ENCODE measurements at places on chromosomes 7 and 10.

DNA sequence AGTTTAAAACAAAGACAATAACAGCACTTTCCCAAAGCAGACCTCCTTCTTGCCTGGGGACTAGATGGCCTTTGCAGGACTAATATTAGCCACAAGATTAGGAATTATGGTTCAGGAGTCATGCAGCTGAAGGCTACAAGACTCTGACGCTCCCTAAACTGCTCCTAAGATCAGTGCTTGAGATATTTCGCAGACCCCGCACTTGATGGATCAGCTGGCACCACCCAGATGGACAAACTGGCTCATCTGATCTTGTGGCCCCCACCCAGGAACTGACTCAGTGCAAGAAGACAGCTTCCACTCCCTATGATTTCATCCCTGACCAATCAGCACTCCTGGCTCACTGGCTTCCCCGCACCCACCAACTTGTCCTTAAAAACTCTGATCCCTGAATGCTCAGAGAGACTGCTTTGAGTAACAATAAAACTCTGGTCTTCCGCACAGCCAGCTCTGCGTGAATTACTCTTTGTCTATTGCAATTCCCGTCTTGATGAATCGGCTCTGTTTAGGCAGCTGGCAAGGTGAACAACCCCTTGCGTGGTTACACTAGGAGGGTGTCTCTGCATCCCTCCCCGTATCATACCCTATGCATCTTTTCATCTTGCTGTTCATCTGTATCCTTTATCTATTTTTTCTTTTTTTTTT is 26.9 kb upstream of the NRBF2 start:
- H3K27ac ChIP-seq = peak overlapping the region; percentile 75
- peak; percentile 59 for DNase-seq
- peaks cover 2% of the 10 kb centered on the region for H3K4me1 ChIP-seq
- no peak overlapping the region for H3K4me3 ChIP-seq

- H3K27me3 ChIP-seq = no peaks in the 10 kb centered on the region
- peak; percentile 87 for DNase-seq
- H3K4me1 ChIP-seq = peaks cover 4% of the 10 kb centered on the region
- H3K27ac ChIP-seq = no peak overlapping the region
- H3K36me3 ChIP-seq = no peaks in the 10 kb centered on the region
Measured at GRCh38 chr10:19929506-19930140, 113.4 kb downstream of the PLXDC2 start.

- DNase-seq = no peak
- H3K4me3 ChIP-seq = no peak overlapping the region
- no peaks in the 10 kb centered on the region for H3K36me3 ChIP-seq
Measured at GRCh38 chr10:517241-517830, 172.1 kb downstream of the DIP2C start.

DNA sequence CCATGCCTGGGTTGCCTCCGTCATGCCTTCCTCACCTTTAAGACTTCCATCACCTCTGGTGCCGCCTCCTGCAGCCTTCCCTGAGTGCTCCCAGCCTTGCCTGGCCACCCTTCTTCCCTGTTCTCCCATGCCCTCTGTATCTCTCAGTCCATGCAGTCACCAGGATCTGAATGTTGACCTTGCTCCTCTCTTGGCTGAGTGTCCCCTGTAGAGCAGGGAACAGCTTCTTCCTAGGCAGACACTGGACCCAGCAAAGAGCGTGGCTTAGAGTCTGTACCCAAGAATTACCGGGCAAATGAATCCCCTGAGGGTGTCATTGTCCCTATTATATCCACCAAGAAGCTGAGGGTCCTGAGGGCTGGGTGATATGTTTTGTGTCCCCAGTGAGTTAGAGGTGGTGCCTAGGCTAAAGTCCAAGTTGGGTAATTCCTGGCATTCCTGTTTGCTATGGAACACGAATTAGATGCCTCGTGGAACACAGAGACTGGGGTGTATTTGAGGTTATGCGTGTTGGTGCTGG is 505.6 kb downstream of the RPS24 start:
- no peaks in the 10 kb centered on the region for H3K27me3 ChIP-seq
- peaks cover 20% of the 10 kb centered on the region for H3K4me1 ChIP-seq
- H3K4me3 ChIP-seq = no peak overlapping the region
- no peak overlapping the region for H3K27ac ChIP-seq

- no peaks in the 10 kb centered on the region for H3K36me3 ChIP-seq
- peaks cover 5% of the 10 kb centered on the region for H3K4me1 ChIP-seq
- no peaks in the 10 kb centered on the region for H3K27me3 ChIP-seq
Measured at GRCh38 chr7:122883049-122883680, 3.1 kb downstream of the CADPS2 start.

DNA sequence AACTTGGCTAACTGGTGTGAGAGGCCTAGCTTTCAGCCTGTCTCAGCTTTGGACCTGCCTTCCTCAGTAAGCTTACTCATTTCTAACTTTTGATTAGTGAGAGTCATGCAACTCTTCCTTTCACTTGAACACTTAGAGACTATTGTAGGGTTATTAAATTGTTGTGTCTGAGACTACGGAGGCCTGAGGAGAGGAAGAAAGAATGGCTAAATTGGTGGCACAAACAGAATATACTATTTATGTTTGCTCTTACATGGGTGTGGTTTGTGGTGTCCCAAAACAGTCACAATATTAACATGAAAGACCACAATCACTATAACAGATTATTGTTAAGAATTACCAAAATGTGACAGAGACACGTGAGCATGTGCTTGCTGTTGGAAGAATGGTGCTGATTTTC is 82.1 kb downstream of the TRIM24 start:
- DNase-seq = no peak
- no peak overlapping the region for H3K4me3 ChIP-seq
- no peaks in the 10 kb centered on the region for H3K27me3 ChIP-seq
- H3K4me1 ChIP-seq = peaks cover 3% of the 10 kb centered on the region

GRCh38 chr10:24415455-24416125 is 206.7 kb downstream of the KIAA1217 start:
- H3K36me3 ChIP-seq = no peaks in the 10 kb centered on the region
- H3K27ac ChIP-seq = no peak overlapping the region
- H3K27me3 ChIP-seq = no peaks in the 10 kb centered on the region
- no peaks in the 10 kb centered on the region for H3K4me1 ChIP-seq
- no peak overlapping the region for H3K4me3 ChIP-seq

GRCh38 chr10:111246814-111247452 is 170.1 kb downstream of the ADRA2A start:
- H3K27ac ChIP-seq = no peak overlapping the region
- DNase-seq = no peak
- no peaks in the 10 kb centered on the region for H3K4me1 ChIP-seq
- no peaks in the 10 kb centered on the region for H3K36me3 ChIP-seq
- H3K27me3 ChIP-seq = no peaks in the 10 kb centered on the region

- no peaks in the 10 kb centered on the region for H3K36me3 ChIP-seq
- no peak for DNase-seq
- no peaks in the 10 kb centered on the region for H3K27me3 ChIP-seq
Measured at GRCh38 chr7:23226844-23227450, 19.6 kb upstream of the GPNMB start.

DNA sequence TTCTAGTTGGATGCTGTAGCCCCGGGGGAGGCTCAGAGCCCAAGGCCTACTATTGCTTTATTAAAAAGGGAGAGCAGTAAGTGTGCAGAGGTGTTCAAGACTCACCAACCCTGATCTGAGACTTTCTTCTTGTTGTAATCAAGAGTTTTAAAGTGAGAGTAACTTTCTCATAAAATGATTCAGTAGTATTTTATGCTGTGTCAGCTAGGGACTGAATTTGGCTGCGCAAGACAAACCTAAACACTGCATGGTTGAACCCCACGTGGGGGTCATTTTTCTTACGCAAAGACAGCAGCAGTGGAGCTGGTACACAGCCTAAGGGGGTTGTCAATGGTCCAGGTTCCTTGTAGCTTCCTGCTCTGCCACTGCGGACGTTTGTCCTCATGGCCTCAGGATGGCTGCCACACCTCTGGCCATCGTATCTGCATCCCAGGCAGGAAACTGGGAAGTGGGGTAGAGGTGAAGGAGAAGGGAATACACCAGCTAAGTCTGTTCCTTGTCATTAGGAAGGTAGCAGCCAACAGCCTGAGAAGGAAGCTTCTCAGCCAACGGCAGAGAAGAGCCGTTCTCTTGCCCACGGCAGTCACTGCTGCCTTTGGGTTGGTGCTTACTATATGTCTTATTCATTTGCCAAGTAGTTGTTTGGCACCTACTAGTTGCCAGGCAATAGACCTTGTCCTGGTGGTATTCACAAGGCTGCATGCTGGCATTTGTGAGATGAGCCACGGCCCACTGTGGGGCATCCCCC is 44.7 kb downstream of the ELFN1 start:
- no peak overlapping the region for H3K4me3 ChIP-seq
- H3K36me3 ChIP-seq = no peaks in the 10 kb centered on the region
- H3K27me3 ChIP-seq = no peaks in the 10 kb centered on the region
- no peaks in the 10 kb centered on the region for H3K4me1 ChIP-seq

DNA sequence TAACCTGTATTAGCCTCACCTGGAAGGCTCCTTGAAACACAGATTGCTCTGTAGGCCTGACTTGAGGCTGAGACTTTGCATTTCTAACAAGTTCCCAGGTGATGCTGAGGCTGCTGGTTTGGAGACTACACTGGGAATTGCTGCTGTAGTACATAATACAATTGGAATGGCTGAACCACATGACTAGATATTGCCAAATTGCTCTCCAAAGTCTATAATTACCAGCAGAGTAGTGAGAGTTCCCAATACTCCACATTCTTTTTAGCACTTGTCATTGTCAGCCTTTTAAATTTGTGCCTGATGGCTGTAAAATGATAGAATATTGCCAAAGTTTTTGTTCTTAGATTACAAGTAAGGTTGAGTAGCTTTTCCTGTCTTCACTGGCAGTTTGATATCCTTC is 39.9 kb downstream of the PLEKHA8 start:
- H3K27me3 ChIP-seq = no peaks in the 10 kb centered on the region
- DNase-seq = peak; percentile 69
- H3K36me3 ChIP-seq = peaks cover 1% of the 10 kb centered on the region

DNA sequence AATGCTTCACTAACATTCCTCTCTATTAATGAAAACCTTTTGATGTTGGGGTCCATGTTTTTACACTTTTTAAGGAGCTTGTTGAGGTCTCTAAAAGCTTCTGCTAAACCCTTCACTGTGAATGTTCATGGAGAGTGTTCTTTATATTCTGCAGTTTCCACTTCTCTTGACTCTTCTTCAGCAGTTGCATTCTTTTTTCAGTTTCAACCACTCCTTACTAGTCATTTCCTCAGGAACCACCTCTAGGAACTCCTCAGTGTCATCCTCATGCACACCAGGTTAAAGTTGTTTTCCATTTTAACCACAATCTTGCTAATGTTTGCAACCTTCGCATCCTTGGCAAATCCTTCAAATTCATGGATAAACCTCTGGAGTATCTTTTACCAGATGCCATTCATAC is 821.6 kb downstream of the ANKRD7 start:
- DNase-seq = no peak
- no peaks in the 10 kb centered on the region for H3K4me1 ChIP-seq
- no peaks in the 10 kb centered on the region for H3K36me3 ChIP-seq
- no peak overlapping the region for H3K4me3 ChIP-seq
- no peaks in the 10 kb centered on the region for H3K27me3 ChIP-seq

DNA sequence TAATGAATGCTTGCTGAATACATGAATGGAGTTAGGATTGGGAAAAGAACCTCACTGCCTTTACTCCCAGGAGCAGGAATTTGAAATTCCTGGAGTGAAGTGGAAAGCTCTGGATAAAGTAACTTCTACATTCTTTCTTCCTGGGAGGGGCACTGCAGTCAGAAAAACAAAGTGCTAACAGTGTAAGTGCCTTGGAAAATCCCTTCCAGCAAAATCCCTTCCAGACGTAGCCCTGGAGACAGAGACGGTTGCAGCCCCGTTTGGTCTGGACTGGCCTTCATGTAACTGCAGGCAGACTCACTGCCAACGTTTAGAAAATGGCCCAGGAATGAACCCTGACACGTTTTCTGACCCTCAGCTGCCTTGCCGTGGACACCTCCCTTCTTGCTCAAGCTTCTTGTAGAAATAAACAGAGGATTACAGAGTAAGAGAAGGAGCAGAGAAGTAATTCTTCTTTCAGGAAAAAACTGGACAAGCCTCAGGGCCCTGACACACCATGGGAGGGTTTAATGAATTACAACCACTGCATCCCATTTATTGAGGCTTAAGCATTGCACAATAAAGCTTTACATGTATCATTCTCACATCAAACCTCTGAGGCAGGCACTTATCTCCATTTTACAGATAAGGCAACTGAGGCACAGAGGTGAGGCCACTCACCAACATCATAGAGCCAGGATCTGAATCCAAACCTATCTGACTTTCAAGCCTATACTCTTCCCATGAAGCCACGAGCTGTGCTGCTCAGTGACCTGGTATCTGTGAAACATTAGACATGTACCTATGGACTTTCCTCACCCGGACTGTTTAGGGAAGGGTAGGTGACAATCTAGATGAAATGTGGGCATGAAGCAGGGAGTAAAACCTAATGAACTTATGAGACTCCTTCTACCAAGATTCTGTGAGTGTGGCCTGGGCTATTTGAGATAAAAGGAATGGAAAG is 7.8 kb downstream of the ITPRIP start:
- peak overlapping the region; percentile 91 for H3K27ac ChIP-seq
- peak; percentile 98 for DNase-seq

DNA sequence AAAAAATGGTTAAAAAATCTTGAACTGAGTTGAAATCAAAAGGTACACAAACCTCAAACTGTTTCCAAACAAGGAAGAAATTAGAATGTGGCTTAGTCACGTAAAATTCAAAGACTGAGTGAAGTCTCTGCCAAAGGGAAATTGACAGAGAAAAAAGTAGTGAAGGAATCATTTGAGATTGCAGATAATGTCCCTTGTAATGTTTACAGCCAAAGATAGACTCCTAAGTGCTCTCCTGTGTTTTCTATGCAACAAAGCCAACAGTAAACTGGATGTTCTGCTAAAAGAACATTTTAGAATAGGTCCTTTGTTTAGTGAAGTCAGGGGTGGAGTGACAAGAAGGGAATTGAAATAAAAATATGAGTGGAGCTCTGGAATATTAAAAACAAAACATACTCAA is 117.9 kb downstream of the ITGA8 start:
- no peaks in the 10 kb centered on the region for H3K27me3 ChIP-seq
- no peaks in the 10 kb centered on the region for H3K36me3 ChIP-seq
- H3K27ac ChIP-seq = no peak overlapping the region
- no peak for DNase-seq
- H3K4me3 ChIP-seq = no peak overlapping the region

All from fibroblast of lung (primary cell).